Motor neuron (in vitro differentiated cells): ENCODE measurements at places on chromosomes 11 and 22.

- no peak for ATAC-seq
Observed at GRCh38 chr11:76684516-76684915, 14.0 kb upstream of the LRRC32 start.

- peak; percentile 20 for ATAC-seq
Observed at GRCh38 chr11:76602431-76602861, 68.1 kb downstream of the LRRC32 start.

DNA sequence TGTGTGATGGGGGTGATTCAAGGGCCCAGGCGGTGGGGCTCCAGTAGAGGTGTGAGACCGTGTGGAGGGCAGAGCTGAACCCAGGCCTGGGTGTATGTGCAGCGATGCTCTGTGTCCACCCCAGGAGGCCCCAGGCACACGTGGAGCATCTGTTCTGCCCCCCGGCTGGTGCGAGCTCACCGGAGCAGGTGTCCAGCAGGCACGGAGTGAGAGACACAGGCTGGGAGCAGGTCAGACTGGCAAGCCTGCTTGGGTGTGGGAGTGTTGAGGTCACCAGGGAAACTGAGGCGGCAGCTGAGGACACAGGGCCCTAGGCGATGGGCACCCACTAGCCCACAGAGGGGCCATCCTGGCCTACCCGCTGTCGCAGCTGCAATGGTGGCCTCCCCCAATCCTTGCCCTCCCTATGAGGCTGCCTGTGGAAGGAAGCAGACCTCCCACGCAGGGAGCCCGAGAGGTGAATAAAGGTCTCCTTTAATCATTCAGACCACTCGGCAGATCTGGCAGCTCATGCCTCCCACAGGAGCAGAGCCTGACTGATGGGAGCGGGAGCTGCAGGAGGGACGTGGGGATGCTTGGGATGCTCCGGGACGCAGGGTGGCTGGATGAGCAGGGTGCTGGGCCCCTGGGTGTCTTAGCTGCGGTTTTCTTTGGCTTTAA is 1165.1 kb downstream of the BRD1 start:
- ATAC-seq, result no peak

DNA sequence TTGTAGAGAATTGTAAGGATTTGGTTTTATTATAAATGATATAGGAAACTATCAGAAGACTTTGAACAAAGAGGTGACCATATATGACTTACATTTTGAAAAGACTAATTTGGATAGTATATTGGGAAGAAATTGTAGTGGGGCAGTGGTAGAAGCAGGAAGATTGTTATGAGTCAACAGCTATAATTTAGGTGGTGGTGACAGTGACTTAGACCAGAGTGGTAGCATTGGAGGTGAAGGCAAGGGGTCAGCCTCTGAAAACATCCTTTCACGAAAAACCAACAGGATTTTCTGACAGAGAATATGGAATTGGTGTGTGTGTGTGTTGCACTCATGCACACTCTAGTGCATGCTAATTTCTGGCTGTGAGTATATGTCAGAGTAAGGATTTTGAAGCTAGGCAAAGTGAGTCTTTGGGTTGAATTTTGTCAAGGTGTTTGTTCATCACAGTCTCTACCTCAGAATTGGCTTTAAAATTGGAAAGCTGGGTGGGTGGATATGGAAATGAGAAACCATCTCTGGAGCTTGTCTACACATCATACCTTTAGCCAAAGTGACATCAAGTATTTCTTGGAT is 8.2 kb upstream of the HBE1 start:
- ATAC-seq, result no peak

GRCh38 chr11:117419482-117420142 is 92.0 kb downstream of the CEP164 start:
- ATAC-seq, result no peak

- ATAC-seq, result no peak
Observed at GRCh38 chr11:130615561-130615960, 167.1 kb downstream of the ADAMTS15 start.

- ATAC-seq, result no peak
Observed at GRCh38 chr22:26134654-26135330, 34.5 kb upstream of the SEZ6L start.

GRCh38 chr11:96306933-96307775 is 35.8 kb downstream of the MAML2 start:
- ATAC-seq, result peak; percentile 85

GRCh38 chr11:1308743-1309497 is 512 bp downstream of the TOLLIP start:
- peak; percentile 75 for ATAC-seq

GRCh38 chr11:70860888-70861287 is 391.5 kb downstream of the SHANK2 start:
- no peak for ATAC-seq

GRCh38 chr11:76752321-76753143 is 30.6 kb upstream of the TSKU start:
- ATAC-seq, result peak; percentile 95

DNA sequence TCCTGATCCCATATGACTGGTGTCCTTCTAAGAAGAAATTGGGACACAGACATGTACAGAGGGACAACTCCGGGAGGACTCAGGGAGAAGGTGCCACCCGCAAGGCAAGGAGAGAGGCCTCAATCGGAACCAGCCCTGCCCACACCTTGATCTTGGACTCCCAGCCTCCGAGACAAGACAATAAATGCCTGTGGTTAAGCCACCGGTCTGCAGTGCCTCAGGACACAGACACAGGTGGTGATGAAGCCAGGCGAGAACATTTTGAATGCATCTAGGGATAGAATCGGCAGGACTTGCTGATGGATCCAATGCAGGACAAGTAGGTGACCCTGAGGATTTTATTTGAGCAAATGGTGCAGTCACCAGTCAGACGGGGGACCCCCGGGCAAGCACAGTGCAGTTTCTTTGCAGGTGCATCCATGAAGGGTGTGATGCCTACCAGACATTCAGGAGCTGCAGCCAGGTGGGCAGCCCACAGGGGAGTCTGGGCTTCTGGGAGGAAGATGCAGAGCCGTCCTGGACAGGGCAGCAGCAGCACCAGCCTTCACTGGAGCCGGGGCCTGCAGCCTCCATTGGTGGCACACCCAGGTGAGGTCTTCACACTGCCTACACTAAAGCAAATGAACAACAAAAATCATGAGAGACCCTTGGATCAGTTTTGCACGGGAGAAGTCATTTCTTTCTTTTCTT is 20.2 kb upstream of the SEPTIN5 start:
- no peak for ATAC-seq

- ATAC-seq, result peak; percentile 23
Observed at GRCh38 chr11:129973068-129973467, 29.6 kb downstream of the PRDM10 start.

DNA sequence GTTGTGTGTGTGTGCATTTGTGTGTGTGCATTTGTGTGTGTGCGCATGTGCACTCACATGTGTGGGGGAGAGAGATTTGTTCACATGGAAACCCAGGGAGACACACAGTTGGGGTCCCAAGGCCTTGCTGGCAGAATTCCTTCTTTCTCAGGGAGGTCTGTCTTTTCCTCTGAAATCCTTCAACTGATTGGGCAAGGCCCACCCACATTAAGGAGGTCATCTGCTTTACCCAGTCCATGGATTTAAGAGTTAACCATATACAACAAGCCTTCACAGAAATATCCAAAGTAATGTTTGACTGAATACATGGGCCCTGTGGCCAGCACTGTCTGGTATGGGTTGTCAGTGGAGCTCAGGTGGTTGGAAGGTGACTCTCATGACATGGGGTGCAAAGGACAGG is 641.4 kb downstream of the BRD1 start:
- no peak for ATAC-seq

DNA sequence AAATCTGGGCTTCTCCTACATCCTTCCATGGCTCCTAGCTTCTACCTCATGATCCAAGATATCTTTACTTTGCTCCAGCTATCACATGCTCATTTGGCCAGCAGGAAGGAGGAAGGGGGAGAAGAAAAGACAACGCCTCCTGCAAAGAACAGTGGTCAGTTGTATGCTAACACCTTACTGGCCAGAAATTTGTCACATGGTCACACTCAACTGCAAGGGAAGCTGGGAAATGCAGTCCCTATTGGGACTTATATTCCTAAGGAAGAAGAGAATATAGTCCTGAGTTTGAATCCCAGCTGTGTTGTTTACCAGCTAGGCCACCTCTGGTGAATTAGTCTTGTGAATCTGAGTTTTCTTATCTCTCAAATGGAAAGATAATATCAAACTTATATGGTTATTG is 272.0 kb downstream of the BLID start:
- ATAC-seq, result peak; percentile 42

DNA sequence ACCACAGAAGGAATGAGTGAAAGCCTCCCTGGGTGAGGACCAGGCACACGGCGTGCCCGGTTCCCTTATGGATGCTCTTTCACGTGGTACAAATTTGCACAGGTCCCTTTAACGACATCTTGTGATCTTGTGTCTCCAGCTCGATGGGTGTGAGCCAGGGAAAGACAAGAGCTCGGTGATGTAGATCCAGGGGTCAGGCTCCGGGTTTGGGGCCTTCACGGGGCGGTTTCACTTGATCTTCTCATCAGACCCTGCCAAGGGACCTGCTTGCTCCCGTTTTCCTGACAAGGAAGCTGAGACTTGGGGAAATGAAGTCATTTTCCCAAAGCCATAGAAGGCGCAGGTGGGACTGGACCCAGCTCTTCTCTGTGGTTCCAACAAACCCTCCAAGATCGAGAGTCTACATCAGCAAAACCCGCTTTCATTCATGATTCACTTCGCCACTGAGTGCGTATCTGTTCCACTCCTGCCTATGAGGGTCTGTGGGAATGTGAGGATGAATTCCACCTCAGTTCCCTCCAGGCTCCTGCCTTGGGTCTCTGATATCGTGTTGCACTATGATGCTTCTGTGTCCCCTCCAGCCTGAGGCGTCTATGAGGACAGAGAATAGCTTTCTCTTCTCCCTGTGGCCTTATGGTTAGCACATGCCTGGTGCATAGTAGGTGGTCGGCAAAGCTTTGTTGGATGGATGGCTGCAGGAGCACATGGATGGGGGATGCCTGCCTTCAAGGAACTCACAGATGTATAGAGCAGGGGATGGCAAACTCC is 45.0 kb upstream of the ANO1 start:
- ATAC-seq, result no peak

DNA sequence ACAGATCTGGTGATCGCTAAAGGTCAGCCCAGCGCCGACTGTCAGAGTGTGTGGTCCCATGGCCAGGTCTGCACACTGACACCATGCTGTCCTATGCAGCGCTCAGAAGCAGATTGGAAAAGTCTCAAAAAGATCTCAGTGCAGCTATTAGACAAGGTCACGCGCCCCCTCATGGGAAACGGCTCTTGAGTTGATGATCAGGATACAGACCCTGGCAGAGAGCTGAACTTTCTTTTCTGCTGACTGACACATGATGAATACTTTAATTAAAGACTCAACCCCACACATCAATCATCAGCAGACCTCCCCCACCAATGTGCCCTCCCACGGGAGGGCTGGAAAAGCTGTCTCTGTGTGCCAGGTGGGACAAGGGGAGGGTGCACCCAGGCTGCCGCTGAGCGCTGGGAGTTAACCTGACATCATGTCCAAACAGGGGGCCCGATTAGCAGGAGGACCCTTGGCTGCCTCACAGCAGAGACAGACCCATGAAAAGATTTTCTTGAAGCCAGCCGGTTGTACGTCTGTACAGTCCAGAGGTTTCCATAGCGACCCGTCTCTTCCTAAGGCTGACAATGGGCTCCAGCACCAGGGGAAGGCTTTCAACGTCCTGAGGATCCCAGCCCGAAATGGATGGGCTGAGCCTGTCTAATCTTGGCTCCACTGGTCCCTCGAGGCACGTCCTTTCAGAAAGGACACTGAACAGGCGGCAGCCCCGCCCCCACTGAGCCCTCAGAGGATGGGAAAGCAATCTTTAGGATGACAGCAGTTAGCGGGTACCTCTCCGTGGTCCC is 26.9 kb downstream of the RASD2 start:
- ATAC-seq, result peak; percentile 83

GRCh38 chr11:74147199-74147929 is 23.4 kb downstream of the C2CD3 start:
- no peak for ATAC-seq

- no peak for ATAC-seq
Observed at GRCh38 chr22:19292458-19293230, 1.1 kb upstream of the CLTCL1 start.

DNA sequence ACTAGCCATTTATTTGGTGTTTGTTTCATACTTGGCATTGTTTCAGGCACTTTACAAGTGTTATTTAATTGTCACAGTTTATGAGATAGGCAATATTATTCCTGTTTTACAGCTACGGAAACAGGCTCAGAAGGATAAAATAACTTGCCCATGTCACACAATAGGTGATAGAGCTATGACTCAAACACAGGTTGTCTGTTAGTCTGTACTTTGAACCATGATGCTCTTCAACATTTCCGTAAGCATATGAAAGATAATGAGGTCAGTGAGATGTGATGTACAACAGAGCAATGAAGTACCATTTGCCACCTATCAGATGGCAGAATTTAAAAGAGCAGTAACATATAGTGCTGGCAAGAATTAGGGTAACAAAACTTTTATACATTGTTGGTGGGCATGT is 15.3 kb downstream of the TUG1 start:
- ATAC-seq, result no peak

DNA sequence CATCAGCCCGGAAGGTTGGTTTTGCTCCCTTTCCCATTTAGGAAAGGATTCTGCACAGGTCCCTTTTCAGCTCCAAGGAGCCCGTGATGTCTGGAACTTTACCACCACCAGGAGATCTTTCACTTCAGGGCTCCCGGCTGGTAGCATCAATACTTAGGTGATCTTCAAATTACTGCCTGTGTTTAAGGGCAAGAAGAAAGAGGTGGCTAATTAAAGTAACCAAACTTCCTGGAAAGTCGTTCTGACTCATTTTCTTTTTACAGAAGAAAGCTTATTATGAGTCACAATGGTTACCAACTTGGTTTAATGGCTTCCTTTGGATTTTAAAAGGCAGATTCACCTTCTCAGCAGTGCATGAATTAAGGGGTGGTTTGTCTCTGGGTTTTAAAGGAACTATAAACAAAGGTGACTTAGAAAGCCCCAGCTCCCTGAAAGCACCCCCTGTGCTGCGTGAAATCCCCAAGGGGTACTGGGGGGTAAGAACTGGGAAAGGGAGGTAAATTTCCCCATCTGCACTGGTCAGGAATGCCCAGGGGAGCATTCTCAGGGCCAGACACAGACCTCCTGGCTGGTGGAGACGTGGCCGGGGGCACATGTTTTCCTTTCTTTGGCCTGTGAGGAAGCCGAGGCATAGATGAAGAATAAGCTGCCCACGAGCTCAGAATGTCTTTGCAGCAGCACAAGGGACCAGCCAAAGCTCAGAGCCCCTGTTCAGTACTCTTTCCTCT is 8.8 kb downstream of the POU2F3 start:
- no peak for ATAC-seq

DNA sequence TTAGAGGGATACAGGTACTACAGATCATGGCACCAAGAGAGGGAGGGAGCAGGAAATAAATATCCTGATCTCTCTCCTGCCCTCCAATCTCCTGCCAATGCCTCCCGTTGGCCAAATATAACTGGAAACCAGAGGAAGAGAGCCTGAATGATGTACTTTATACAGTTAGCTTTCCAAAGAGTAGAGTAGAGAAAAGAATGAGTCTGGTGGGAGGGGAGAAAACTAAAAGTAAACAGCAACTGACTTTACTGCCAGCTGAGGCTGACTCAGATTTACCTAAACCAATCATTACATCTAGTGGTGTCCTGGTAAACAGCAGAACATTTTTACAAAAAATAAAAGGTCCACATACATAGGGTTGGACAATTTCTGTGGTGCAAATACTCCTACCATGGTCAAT is 5.1 kb downstream of the MPZL3 start:
- ATAC-seq, result no peak
